ENCODE measurements at places on chromosomes 2 and 18.

- DNase-seq = no peak
Observed at GRCh38 chr2:191150230-191150599, 579 bp downstream of the STAT4 start.

DNA sequence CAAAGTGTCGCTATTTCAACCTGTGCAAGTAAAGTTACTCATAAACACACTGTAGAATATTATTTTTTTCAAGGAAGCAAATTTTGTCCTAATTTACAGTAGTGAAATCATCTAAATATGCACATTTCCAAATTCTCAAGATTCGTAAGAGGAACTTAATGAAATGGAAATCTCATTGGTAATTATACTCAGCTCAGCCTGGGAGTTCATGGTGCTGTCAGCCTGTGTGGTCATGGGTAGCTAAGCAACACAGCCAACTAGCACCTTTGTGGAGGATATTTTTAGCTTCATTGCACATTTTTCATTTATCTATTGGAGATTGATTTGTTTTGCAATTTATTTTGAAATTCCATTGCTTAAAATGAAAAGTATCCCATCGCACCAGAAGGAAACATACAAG, 975.7 kb upstream of the ZEB2 start:
- DNase-seq = no peak

DNA sequence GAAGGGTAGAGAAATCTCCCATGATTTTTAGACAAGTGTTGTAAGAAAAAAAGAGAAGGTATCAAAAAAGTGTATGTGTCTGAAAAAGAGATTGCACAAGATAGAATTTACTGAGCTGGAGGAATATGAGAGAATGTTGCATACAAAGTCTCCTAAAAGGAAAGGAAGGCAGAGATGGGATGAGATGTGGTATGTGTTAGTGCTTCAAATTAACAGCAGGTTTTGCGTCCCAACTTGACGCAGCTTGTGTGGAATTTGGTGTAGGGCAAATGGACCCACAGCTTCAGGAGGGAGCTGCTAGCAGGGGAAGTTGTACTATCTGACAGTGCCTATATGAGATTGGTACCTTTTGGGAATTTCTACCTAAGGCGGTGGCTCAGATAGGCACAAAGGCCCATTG, 9.0 kb upstream of the RASGRP3 start:
- DNase-seq = no peak

GRCh38 chr18:60044290-60045006, 144.7 kb downstream of the PMAIP1 start:
- DNase-seq = no peak

DNA sequence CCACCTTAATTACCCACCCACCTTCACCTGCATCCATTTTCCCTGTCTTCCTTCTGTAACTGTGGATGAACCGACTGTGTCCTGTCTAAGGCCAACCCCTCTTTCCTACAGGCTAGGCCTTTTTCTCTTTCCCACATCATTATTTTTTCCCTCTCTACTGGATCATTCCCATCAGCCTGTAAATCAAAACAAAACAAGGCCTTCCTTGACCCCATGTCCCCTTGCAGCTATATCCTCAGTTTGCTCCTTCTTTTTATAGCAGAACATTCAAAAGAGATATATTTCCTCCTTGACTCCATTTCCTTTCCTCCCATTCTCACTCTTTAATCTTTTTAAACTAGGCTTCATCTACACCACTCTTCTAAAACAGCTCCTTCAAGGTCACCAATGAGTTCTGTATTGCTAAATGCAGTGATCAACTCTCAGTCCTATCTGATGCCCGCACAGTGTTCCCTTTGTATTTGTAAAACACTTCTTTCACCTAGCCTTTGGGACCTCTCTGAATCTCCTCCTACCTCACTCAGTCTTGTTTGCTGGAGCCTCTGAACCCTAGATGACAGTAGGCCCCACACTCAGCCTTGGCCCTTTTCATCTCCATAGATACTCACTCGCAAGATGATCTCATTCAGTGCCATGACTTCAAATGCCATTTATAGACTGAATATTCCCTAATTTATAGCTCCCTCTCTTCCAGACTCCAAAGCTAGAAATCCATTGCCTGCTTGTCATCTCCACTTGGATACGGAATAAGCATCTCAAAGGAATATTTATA, 55.7 kb downstream of the CXCR4 start:
- no peak for DNase-seq
